ENCODE measurements at places on chromosomes 6 and 20. TPM values are rescaled to one million over a fixed set of nuclear protein-coding genes. Genes with fewer than 3 reads are reported as not detected.

Gene COL10A1
- total RNA-seq = 0.29 TPM

Gene IP6K3
- total RNA-seq = 4.2 TPM

Gene MYH7B
- total RNA-seq = 0.66 TPM

DNA sequence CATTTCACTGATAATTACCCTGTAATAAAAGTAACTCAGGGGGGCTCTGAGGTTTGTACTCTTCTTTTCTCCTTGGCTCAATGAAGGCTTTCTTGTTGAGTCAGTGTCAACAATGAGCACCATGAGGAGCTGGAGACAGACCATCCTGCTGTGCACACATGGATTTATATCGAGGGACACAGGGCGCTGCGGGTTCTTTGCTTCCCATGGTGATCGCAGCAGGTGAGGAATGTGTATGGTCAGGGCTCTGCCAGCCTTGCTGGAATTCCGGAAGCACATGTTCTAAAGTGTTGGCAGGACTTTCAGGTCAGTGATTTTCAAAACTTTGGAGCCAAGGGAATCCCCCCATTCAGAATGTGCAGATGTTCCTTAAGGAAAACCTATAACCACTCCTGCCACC is 27.1 kb downstream of the SMOC2 start:
- no peak for DNase-seq

GRCh38 chr6:135291288-135292076 is 110.4 kb downstream of the MYB start:
- no peak for DNase-seq

GRCh38 chr6:24492475-24492874 is 2.3 kb upstream of the ALDH5A1 start:
- DNase-seq = no peak

DNA sequence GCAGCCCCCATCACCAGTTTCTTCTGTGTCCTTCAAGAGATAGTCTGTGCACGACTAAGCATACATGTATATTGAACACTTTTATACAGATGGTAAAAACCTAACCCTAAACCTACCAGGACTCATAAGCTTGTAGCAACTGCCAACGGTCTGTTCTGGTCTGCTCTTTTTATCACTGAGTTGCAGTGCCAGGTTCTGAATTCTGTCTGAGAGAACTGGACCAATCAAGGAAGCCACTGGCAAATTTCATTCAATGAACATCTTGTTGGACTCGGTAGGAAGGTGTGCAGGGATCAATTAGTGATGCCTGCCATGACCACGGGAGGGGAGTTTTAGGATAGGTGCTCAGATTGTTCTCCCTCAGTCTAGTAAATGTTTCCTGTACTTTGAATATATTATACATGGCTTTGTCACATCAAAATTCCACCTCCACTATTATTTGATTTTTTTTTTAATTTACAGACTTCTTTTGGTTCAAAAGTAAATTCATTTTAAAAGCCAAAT is 146.8 kb downstream of the EYA2 start:
- DNase-seq = no peak

DNA sequence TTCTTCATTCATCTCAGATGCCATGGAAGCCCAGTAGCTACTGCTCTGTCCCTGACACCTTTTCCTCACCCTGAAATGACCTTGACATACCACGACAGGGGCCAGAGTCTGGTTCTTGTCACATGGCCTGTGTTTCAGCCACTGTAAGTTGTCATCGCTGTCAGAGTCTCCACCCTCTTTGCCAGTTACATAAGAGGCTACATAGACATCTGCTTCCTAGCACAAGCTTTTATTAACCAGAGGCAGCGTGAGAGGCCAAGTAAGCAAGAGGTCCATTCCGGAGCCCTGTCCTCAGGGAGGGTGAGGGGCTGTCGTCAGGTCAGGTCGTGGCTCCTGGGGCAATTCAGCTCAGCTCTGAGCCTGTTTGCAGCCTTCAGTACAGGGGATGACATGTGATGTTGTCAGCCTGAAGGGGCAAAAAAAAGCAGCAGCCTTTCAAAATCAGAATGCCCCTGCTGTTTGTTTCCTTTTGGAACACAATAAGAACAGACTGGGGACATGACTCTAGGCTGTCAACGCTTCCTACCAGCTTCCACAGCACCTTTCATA is 146.3 kb downstream of the MTFR2 start:
- no peak for DNase-seq

DNA sequence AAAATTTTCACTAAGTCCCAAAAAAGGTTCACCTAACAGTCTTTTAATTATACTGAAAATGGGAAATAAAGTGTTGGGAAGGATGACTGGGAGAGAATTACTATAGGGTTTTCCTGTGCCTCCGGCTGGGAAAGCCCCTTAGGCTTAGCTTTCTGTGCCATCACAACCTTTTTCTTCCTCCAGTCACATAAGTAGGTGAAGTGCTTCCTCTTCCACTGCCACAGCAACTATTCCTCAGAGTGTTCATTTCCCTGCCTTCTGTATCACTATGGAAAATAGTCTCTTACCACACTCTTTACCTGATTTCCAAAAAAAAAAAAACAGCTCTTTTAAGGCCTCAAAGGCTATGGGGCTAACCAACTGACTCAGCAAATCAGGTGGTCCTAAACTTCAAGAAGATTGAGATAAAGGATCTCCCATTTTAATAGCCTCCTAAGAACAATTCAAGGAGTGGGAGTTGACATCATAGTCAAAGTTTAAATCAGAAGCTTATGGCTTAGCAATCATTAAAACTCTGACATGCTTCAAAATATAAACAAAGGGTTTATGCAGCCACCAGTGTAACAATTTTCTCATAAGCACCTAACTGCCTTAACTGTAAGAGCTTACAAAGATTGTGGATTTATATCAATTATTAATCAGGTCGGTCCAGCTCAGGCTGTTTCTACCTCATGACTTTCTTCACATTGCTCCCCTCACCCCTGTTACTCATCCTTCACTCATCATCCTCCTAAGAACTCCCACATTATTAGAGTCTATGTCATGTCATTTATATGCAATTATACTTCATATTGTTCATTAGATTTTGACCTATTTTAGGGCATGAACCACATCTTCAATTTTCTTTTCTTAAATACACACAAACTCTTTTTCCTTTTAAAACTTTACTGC is 95.3 kb downstream of the RNGTT start:
- no peak for DNase-seq

Measured in breast epithelium (tissue), 4 donors.